ENCODE measurements at places on chromosomes 12 and 14.

GRCh38 chr14:100568164-100568997 is 18.8 kb downstream of the BEGAIN start:
- DNase-seq, result no peak

DNA sequence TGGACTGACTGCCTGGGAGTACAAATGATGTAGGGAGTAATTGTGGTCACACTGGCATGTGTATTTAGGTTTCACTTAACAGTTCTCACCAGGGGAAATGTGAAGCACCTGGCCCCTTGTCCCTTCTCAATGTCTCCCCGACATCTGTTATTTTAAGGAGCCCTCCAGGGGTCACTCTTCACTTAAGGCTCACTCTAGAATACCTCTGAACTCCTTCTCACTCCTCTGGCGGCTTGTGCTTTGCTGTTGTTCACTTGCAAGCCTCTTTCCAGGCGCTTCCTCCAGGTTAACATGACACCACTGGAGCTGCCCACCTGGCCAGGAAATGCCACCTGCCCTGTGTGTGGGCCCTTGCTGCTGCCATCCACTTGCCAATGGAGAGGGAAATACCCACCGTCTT is 56.5 kb upstream of the GZMB start:
- no peak for DNase-seq

- DNase-seq, result no peak
Observed at GRCh38 chr12:103887738-103888137, 42.5 kb upstream of the HSP90B1 start.

DNA sequence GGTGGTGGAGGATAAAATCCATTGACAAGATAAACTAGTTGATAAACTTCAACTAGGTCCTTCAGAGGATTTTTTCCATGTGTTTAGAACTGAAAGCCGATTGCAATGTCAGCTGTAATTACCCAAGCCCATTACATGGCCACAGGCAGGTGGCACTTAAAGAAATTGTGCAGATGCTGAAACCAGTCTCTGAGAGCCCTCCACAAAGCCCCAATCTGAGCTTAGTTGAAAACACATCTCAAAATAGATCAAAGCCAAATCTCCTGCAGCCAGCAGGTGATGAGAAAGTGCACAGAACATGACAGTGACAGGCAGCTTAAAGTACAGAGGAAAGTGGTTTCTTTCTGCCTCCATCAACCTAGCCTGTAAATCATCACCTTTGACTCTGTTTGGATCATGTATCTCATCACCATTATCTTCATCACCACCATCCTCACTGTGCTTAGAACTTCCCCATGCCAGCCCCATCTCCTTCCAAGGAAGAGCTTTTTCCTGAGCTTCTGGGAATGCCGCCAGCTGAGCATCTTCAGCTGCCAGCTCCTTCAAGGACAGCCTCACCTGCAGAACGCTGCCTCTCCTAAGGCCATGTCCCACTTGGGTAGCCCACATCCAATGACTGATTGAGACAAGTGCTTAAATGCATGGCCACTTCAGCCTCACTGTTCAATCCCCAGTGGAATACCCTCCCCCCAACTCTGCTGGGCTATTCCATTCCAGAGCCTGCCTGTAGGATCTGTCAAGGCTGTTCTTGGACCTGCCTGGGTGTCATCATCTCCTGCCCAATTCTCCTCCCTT is 219.5 kb upstream of the TMEM132C start:
- no peak for DNase-seq

GRCh38 chr12:3493043-3493858 is 2.2 kb downstream of the PRMT8 start:
- DNase-seq, result no peak

DNA sequence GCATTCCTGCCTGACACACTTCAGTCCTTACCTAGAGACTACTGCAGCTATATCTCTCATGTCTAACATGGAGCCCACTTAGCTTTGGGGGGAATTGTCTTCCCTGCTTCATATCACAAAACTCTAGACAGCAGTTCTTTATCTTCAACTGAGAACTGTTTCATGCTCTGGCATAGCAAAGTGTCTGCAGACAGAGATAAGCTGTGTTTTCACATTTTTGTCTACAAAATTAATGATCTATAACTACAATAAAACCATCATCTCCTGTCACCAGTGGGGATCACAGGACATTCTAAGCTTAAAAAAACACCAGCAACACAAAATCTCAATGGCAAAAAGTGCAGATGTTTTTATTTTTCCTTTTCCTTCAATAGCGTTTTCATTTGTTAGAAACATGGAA is 137.1 kb upstream of the VRK1 start:
- no peak for DNase-seq

GRCh38 chr12:68097386-68097785 is 62.2 kb downstream of the IFNG start:
- no peak for DNase-seq

DNA sequence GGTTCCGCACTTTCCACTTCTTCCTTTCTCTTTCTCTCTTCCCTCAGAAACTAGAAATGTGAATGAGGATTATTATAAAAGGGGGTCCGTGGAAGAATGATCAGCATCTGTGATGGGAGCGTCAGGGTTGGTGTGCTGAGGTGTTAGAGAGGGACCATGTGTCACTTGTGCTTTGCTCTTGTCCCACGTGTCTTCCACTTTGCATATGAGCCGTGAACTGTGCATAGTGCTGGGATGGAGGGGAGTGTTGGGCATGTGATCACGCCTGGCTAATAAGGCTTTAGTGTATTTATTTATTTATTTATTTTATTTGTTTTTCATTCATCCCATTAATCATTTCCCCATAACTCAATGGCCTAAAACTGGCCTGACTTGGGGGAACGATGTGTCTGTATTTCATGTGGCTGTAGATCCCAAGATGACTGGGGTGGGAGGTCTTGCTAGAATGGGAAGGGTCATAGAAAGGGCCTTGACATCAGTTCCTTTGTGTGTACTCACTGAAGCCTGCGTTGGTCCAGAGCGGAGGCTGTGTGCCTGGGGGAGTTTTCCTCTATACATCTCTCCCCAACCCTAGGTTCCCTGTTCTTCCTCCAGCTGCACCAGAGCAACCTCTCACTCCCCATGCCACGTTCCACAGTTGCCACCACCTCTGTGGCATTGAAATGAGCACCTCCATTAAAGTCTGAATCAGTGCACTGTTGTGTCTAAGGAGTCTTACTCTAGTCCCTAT is 4.6 kb upstream of the ATN1 start:
- DNase-seq, result no peak

DNA sequence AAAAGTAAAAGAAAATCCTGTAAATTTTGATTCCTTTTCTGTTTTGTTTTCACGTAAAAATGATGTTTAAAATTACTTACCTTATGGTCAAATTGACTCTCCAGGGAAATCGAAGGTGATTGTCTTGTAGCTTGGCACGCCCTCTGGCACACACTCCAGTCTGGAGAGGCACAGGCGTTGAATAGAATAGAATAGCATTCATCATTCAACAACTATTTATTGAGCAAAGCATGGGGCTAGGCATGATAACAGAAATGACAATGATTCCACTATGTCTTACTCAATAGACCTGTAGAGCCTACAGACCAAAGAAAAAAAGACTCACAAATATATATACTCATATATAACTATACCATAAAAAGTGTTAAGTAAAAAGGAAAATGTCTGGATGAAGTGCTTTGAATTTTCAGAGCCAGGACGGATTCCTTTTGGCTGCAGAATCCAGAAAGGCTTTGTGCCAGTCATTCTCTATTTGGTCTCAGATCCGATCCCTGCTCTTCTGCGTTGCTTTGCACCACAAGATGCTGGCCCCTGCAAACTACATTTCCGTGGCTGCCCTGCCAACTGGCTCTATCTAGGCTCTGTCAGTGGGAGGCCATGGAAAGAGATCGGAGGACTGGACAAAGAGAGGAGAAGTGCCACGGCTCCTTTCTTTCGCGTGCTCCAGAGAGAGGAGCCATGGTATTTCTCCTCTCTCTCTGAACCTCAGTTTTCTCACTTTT is 231.8 kb downstream of the CRADD start:
- no peak for DNase-seq

- DNase-seq, result peak; percentile 4
Observed at GRCh38 chr14:45194964-45195363, 58.0 kb downstream of the MIS18BP1 start.

GRCh38 chr12:123233505-123234308 is 471 bp downstream of the MTRFR start:
- peak; percentile 24 for DNase-seq

DNA sequence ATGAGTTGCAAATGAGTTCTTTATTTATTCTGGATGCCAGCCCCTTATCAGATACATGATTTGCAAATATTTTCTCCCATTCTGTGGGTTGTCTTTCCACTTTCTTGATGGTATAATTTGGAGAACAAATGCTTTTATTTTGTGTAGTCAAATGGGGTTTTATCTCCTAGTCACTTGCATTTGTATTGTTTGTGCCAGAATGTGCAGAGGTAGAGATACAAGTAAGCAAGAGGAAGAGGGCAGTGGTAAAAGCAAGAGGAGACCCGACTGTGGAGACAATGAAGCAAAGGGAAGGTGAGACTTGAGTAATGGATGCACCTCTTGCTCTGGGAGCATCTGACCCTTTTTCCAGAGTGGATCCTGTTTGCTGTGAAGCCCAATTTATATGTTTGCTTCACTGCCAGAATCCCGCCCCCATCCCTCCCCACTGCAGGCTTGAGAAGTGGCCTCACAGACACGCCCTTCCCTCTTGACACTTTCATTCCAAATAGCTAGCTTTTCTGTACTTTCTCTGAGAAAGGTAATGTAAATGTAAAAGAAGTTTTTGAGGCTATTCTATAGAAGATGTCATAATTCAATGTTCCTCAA is 786 bp upstream of the PFKM start:
- DNase-seq, result no peak

DNA sequence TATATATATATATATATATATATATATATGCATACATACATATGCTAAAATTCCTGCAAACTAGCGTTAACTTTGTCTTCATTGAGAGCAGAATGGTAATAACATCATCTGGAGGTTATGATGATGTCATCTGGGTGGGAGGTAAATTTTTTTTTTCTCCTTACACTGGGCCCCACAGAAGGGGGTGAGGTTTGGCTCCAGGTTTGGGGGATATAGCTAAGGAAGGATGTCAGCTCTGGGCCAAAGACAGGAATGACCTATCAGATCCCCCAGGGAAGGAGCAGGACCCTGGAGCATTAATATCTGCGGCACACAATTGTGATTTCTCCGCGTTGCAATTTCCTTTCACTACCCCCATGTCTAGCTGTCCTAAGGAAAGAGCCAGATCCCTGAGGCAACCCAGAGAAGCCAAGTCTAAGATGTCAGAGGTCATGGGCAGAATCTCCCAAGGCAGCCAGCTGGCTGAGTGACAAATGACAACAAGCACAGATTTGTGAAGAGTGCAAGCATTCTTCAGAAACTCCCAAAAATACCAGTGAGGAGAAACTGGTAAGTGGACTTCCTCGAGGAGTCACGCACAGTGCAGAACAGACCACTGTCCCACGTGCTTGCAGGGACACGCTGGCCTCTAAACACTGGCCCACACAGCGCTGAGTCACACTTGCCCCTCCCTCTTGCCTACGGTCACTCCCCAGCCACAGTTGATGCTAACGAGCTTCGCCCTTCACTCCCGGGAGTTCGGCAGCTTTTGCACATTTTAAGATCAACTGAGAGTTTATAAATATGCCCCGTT is 9.9 kb downstream of the UBC start:
- peak; percentile 94 for DNase-seq

DNA sequence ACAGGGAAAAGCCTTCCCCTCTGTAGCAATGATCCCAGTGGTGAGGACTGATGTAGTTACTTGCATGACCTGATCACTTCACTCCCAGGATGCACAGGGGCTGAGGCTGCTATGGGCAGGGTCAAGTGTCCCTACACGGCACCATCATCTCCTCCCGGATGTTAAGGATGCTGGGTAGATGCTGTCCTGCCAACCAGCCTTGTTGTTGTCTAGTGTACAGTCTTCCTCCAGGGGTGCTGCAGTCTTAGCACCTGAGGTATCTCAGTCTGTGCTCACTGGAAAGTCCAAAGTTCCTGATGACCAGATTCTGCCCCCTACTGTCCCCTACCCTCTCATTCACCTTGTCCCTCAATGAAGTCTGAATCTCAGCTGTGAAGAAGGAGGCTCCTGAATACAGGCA is 20.1 kb downstream of the CPM start:
- no peak for DNase-seq
